ENCODE measurements at places on chromosomes 4 and X.
A peak's percentile ranks its signal among the peaks of the same experiment; 100 is the strongest.

GRCh38 chr4:16814361-16814760 is 84.1 kb downstream of the LDB2 start:
- no peak for DNase-seq

GRCh38 chr4:26858035-26858918 is 2.4 kb upstream of the STIM2 start:
- DNase-seq = no peak

GRCh38 chrX:140766024-140766611 is 56.6 kb downstream of the LINC00632 start:
- peak; percentile 21 for DNase-seq

- no peak for DNase-seq
These were observed 30.6 kb upstream of the SCML1 start for GRCh38 chrX:17706676-17707075.

DNA sequence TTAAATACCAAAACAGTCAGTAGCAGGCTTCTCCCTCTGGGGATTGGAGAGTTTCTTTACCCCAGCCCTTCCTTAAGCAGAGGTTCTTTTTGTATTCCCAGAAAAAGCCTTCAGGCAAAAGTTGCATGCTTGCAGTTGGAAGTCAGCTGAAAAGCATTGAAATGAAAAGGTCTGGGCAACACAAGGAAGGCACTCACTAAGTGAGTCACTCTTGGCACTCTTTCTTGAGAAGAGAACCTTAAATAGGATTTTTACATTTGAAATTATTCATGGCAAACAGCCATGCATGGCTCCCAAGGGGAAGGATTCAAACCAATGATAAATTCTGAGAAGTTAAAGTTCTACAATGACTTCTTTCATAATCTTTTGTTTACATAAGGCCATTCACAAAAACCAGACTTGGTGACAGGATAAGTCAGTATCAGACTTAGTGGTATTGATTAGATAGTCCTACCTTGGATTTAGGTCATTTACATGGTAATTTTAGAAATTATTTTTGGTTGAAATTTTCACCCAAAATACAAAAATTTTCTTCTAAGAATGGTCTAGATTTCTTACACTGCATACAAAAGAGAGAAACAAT is 2068.9 kb downstream of the PCDH7 start:
- no peak for DNase-seq

- DNase-seq = no peak
These were observed 1480.5 kb upstream of the IGFBP7 start for GRCh38 chr4:58590722-58591121.

DNA sequence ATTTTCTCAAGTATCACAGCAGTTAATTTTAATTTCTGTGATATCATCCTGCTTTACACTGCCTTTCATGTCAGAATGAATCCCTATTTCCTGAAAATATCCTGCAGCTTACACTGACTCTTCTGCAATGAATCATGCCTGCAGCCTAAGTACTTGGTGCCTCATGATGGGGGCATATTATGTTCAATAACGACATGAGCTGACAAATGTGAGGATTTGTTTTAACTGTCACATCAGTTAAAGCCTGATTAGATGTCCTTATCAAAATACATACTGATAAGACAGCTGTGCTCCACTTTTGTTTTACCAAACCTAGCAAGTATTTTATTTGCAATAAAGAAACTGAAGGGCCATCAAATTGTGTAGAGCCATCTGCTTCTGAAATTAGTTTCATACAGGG is 359.9 kb upstream of the AGA start:
- no peak for DNase-seq

- DNase-seq = no peak
These were observed 35.0 kb upstream of the BCOR start for GRCh38 chrX:40132751-40133150.

DNA sequence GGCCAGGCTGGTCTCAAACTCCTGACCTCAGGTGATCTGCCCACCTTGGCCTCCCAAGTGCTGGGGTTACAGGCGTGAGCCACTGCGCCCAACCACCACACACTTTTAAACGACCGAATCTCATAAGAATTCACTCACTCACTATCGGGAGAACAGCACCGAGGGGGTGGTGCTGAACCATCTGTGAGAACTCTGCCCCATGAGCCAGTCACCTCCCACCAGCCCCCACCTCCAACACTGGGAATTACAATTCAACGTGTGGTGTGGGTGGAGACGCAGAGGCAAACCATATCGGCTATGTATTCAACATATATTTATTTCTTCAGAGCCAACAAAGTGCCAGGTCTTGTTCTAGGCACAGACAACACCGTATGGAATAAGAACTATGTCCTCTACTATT is 3.6 kb downstream of the TLR3 start:
- no peak for DNase-seq

- no peak for DNase-seq
These were observed 23.2 kb upstream of the ZCCHC13 start for GRCh38 chrX:74280759-74281158.

DNA sequence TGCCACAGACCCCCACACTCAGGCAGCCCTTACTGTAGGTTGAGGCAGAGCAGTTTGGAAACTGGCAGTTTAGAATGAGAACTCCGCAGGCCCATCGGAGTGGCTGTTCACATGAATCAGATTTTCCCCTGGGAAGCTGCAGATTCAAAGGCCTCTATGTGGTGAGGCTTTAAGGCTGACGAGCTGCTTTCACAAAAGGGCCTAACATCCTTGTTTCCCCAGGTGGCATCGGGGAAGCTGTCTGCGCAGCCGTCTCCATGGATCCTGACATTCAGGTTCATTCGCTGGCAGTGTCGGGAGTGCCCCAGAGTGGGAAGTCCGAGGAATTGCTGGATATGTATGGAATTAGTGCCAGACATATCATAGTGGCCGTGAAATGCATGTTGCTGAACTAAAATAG is 33.7 kb downstream of the TKTL1 start:
- no peak for DNase-seq

DNA sequence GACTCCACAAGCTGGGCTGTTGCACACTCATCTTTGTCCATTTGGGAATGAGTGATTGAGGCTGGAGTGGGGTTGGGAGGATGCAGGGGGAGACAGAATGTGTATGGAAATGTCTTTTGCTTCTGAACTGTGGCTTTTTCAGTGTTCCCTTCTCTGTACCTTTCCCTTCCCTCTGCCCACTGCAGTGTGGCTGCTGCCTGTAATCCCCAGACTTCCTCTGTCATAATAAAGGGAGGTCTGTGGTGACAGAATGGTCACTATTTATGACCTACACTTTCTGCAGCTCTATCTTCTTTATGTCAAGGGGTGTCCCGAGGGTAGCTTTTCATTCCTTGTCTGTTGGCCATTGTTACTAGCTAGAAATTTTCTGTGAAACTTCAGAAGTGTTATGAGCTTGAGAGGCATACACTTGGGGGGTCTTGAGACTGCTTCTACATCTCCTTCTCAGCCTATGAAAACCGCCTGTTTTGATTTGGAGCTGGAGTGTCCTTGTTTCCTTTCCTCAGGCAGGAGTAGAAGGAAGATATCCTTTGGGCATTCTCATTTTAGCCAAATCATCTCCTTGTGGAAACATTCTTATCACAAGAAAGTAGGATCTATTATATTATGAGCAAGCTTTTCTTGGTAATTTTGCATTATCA is 63.0 kb downstream of the ANK2 start:
- no peak for DNase-seq

GRCh38 chrX:72465889-72466288 is 106.8 kb downstream of the HDAC8 start:
- DNase-seq = no peak

DNA sequence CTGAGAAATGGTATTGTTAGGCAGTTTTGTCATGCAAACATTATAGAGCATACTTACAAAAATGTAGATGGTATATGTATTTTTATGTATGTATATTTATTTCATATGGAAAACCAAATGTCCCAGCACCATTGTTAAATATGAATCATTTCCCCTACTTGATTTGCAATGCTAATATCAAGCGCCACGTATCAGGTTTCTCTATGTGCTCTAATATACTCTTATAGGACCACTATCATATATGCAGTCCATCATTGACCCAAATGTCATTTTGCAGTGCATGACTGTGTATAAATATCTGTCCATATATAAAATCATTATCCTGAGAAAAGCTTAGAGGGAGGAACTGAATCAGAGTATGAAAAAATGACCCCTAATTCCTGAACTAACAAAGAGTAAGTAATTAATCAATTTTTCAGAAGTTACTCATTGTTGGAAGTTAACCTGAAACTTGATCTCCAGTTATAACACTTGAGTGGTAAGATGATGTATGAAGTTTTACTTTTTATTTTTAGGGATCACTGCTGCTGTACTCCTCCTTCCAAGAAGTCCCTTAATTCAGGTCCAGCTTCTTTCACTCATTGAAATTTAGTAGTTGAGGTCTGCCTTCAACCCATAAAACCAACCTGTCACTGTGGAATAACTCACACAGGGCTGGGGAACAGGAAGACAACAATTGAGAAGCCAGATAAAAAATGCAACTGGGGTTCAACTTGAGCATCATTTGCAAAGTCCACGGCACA is 134.8 kb upstream of the LDB2 start:
- no peak for DNase-seq

GRCh38 chr4:26793735-26794134 is 66.9 kb upstream of the STIM2 start:
- DNase-seq = no peak

DNA sequence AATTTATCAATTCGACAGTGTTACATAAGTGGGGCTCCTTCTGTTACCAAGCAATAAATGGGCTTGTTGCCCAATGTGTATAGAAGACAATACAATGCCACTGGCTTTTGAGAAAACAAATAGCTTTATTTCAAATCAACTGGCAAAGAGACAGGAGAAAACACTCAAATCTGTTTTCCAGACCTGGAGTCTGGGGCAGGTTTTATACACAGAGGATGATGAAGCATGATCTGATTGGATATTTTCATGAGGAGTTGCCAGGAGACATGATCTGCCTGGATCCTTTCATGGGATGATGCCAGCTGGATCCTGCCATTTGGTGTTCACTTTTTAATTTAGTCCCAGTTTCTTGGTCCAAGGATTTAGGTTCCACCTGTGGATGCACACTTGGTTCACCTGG is 287.9 kb downstream of the CXXC4 start:
- DNase-seq = no peak

Data from stimulated activated CD4-positive, alpha-beta T cell treated with anti-CD3 and anti-CD28 coated beads, Interleukin-15, amount 100 ng/mL, for 48 hours (primary cell).